Stimulated activated CD4-positive, alpha-beta T cell treated with anti-CD3 and anti-CD28 coated beads, TNF-alpha, amount 100 ng/mL, for 1 hour (primary cell): ENCODE measurements at places on chromosomes 11 and 22.

GRCh38 chr11:36193290-36193619, 96.0 kb downstream of the COMMD9 start:
- DNase-seq, result no peak

DNA sequence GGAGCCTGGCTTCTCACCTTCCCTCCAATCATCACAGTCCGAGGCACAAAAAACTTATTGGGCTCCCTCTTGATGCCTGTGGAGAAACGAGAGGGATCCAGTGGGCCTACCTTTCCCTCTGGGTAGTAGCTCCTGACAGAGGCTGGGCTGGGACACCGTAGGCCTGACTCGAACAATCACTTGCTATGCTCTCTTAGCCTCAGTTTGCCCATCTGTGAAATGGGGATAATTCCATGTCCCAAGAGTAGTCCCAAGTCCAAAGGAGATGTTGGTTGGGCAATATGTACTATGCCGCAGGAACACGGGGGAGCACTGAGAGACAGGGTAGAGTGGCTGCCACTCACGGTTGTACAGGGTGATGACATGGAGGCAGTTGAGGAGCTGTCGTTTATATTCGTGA, 7.6 kb upstream of the RASGRP2 start:
- DNase-seq, result no peak

GRCh38 chr11:2780850-2781407, 81.1 kb upstream of the KCNQ1OT1 start:
- DNase-seq, result no peak

DNA sequence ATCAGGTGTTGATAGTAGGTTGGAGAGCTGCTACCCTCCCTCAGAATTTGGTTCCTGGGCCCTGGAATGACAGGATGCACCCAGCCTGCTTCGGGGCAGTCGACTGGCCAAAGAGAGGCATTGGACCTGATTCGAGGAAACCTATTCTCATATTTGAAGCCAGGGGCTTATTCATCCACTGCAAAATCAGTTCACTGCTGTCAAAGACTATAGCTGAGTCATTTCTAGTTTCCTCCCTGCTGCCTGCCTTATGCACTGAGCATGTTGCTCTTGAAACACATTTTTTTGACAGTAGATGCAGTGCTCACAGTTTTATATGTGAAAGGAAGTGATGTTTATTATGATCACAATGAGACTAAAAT, 565.4 kb downstream of the ETS1 start:
- DNase-seq, result no peak

- DNase-seq, result no peak
Measured at GRCh38 chr22:35894464-35894878, 134.2 kb downstream of the RBFOX2 start.

GRCh38 chr11:5931061-5931460, 11.0 kb upstream of the OR56A3 start:
- no peak for DNase-seq

- no peak for DNase-seq
Measured at GRCh38 chr11:130071211-130071712, 1.6 kb downstream of the APLP2 start.

DNA sequence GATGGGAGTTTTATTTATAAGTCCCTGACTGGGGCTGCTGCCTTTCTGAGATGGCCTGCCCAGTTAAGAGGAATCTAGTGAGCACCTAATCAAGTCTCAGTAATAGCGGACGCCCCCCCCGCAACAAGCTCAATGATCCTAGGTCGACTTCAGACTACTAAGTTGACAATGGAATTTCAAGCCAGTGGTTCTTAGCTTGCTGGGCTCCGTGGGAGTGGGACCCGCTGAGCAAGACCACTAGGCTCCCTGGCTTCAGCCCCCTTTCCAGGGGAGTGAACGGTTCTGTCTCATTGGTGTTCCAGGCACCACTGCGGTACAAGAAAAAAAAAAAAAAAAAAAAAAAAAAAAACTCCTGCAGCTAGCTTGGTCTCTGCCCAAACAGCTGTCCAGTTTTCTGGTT, 156.8 kb upstream of the CARD18 start:
- DNase-seq, result no peak
